EH (cell line): ENCODE measurements at places on chromosomes 6 and 20.

DNA sequence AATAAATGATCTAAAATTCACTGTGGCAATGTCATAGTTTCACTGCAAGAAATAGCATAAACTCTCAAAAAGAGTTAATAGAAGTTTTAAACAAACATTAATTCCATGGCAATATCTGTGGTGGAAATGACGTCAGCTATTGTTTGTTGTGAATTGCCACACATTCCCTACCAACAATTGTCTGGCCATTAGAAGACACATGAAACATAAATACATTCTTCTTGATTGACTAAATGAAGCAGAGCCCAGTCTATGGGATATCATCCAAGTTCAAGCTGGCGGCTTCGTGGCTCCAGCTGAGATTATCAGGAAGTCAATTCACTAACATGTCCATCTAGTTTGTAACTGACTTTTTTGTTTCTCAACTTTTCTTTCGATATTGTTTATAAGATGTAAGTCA lies 369.0 kb downstream of the ARHGAP18 start:
- DNase-seq: peak; percentile 97

- DNase-seq: peak; percentile 62
Measured at GRCh38 chr6:134170844-134171243, 118.4 kb upstream of the SLC2A12 start.

DNA sequence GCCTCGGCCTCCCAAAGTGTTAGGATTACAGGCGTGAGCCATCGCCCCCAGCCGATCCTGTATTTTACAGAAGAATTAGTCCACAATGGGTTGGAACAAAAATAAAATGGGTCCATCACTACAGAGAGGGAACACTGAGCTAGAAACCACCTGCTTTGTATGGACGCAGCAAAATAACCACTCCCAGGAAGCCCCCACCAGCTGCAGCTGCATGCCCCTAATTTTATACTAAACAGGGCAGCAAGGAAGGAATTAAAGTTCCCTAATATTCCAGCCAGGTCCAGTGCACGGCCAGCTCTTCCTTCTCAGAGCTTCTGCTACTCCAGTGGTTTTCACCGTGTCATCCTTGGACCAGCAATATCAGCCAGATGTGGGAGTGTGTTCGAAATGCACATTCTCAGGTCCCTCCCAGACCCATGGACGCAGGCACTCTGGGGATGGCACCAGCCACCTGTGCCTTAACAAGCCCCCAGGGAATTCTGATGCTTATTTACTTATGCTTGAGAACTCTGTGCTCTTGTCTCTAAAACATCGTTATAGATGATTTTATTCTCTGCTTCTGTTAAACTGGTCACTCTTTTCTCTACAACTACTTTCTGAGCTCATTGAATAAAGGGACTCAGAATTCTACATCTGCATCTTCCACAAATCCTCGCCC lies 189.5 kb upstream of the SLC24A3 start:
- no peak for DNase-seq

DNA sequence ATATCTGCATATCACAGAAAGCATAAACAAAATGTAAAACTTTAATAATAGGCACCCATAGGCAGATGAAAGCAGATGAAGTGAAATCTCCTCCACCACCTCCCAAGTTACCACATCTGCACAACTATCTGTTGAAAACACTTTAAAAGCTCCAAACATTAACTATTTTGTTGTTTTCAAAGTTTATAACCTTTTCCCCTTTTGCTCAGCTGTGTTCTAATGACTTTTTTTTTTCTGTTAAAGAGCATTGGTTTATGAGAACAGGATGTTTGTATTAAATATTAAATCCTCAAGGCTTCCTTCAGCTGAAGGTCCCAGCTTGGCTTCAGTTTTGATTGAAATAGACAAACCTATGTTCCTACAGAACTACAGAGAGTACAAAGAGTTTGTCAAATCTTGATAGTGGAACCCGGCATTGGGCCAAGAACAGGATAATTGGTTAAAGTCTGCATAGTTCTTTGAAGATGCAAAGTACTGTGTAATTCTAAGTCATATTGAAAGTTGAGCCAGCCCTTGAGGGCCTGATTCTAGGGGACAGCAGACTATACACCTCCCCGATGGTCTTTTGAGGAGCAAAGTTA lies 255.1 kb upstream of the JAG1 start:
- DNase-seq: peak; percentile 52

GRCh38 chr20:41086402-41087324 lies 50.7 kb upstream of the PLCG1 start:
- peak; percentile 42 for DNase-seq
